Naive thymus-derived CD8-positive, alpha-beta T cell (primary cell): ENCODE measurements at places on chromosomes 2 and 18. TPM values are rescaled to one million over a fixed set of nuclear protein-coding genes. Genes with fewer than 3 reads are reported as not detected.

GRCh38 chr2:55957142-55957541 is 33.6 kb upstream of the EFEMP1 start:
- H3K27ac ChIP-seq, result no peak overlapping the region
- DNase-seq, result no peak
- no peaks in the 10 kb centered on the region for H3K36me3 ChIP-seq
- peaks cover 15% of the 10 kb centered on the region for H3K27me3 ChIP-seq
- no peak overlapping the region for H3K4me3 ChIP-seq

GRCh38 chr18:5456577-5457461 is 87.0 kb downstream of the EPB41L3 start:
- peak overlapping the region; percentile 18 for H3K27ac ChIP-seq
- H3K4me1 ChIP-seq, result peaks cover 2% of the 10 kb centered on the region
- H3K4me3 ChIP-seq, result peak overlapping the region; percentile 39
- no peaks in the 10 kb centered on the region for H3K36me3 ChIP-seq

DNA sequence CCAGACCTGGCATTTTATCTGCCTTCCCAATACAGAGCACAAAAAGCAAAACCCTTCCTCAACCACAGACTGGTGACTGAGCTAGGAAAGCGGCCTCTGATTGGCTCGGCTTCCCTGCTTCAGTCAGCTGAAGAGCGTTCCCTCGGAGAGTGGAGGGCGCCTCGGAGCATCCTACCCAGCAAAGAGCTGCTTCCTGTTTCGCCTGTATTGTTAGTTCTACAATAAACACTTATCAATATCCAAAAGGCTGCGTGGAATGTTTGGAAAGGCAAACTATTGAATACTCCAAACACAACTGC is 125.0 kb downstream of the CACNB4 start:
- H3K27ac ChIP-seq, result no peak overlapping the region
- no peaks in the 10 kb centered on the region for H3K36me3 ChIP-seq
- DNase-seq, result no peak
- H3K27me3 ChIP-seq, result peaks cover 8% of the 10 kb centered on the region
- H3K4me3 ChIP-seq, result no peak overlapping the region

DNA sequence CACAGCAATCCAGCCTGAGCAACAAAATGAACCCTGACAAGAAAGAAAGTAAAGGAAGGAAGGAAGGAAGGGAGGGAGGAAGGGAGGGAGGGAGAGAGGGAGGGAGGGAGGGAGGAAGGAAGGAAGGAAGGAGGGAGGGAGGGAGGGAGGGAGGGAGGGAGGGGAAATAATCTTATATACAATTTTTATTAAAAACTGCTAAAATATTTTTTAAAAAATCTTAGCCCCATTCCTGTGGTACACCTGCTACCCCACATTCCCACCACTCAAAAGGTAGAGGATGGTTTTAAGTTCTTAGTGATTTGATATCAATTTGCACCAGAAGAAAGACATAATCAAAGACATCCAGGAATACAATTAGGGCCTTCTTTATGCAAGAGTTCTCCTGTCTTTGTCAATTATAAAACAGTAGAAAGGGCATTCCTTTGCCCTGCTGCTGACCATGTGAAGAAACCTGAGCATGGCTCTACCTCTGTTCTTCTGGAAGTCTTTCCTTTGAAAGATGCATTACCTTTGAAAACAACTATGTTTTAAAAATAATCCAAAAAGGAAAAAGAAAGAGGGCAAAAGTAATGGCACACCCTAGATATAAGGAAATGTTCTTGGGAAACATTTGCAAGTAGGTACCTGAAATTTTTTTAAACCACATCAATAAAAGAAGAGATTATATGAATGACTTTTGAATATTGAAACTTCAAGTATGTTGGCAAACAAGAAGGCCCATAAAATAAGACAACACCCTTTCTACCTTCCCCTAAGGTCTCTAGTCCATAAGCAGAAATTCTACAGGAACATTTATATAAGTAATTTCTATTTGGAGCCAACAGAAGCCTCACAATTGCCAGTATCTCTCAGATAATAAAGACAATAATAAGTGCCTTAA is 33.7 kb upstream of the ACVR2A start:
- DNase-seq, result no peak
- no peaks in the 10 kb centered on the region for H3K36me3 ChIP-seq
- H3K4me3 ChIP-seq, result no peak overlapping the region
- H3K27me3 ChIP-seq, result peaks cover 6% of the 10 kb centered on the region
- no peak overlapping the region for H3K27ac ChIP-seq

DNA sequence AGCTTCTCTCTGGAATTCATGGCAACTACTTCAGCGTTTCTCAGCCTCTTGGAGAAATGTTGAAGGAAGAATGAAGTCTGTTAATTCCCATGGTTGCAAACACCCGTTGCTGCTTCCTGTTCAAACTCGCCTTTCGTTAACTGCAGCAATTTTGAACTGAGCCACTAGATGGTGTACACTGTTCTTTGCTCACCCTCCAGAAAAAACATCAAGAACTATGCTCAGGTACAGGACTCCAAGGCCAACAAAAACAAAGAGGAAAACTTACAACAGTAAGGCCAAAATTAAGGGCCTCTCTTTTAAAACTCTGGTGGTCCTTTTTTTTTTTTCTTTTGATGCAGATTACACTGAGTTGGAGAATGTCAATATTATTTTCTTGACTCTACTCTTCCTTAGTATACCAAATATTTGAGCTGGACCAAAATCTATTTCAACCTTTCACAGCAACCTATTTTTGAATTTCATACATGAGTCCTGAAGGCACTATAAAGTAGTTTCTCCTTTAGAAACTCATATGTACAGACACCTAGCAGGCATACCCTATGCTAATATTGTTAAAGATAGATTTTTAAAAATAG is 58.2 kb downstream of the KLHL14 start:
- DNase-seq, result no peak
- no peaks in the 10 kb centered on the region for H3K4me1 ChIP-seq
- H3K27ac ChIP-seq, result no peak overlapping the region

DNA sequence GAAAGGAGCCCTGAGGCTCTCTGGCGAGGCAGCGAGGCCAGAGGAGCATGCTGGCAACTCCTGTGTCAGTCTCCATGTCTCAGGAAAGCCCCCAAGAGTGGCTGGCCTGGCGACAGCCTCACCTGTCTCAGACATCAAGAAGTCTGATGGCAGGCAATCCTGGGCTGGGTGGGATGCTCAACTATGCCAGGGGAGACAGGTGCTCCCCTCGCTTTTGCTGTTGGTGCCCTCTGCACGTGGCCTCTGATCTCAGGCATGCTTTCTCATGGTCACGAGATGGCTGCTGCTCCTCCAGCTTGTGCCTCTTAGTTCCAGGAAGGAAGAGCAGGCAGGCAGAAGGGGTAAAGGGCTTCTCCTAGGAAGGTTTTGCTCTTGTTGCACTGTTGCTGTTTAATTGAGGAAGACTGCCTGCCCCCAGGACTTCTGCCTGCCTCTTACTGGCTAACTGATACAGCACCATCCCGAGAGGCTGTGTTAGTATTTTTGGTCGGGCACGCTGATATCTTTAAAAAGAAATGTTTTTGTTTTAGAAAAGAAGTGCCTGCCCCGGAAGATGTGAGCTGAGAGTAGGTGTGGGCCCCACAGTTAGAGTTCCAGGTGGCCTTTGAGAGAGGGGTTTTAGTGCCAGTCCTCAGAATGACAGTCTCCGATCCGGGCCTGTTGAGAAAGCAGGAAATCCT is 344.8 kb upstream of the HS6ST1 start:
- DNase-seq, result no peak
- peaks cover 45% of the 10 kb centered on the region for H3K27me3 ChIP-seq
- no peaks in the 10 kb centered on the region for H3K36me3 ChIP-seq

DNA sequence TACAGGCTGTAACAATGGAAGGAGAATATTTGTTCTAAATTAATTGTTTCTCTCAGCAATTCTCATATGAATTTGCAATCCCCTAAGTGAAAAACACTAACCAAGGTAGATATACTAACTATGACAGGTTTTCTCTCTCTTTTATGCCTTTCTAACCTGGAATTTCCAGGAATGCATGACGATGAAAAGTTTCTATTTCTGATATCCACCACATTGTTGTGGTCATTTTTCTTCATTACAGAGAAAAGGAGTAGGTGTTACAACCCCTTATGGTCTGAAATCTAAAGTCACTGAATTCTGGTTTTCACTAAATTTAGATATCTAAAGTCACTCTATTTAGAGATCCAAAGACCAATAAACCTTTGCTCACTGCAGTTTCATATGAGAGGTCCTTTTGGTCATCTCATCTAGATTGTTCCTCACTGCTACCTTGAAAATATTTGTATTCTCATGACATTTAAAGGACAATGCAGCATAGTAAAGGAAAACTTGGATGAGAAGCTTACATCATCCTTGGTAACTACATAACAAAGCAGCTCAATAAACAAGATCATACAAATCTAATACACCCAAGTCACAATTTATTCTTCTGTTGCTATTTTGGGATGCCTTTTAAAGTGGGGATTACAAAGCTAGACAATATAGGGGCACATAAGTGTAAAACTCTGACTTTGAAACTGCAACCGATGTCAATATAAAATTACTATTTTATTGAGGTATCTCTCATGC is 85.8 kb downstream of the TCF4 start:
- no peak overlapping the region for H3K4me3 ChIP-seq
- H3K36me3 ChIP-seq, result no peaks in the 10 kb centered on the region
- H3K27ac ChIP-seq, result no peak overlapping the region
- no peaks in the 10 kb centered on the region for H3K4me1 ChIP-seq
- H3K27me3 ChIP-seq, result peaks cover 6% of the 10 kb centered on the region
- DNase-seq, result no peak

DNA sequence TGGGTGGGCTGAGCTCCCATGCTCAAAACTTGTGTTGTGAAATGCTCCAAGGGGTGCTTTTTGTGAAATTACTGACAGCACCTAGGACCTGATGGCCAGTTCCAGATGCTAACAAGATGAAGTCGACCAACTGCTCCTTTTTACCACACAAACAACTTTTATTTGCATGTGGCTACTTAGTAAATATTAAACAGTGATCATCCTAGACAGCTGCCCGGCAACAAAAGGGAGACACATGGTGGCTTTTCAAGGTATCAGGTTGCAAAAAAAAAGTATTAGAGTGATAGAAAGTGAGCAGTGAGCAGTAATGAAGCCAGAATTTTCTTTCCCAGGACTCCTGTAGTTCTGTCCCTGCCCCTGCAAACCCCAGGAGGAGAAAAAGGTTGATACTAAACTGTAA is 118.5 kb downstream of the RPIA start:
- H3K27ac ChIP-seq, result no peak overlapping the region
- H3K27me3 ChIP-seq, result peaks cover 1% of the 10 kb centered on the region
- H3K4me1 ChIP-seq, result no peaks in the 10 kb centered on the region
- no peak overlapping the region for H3K4me3 ChIP-seq
- H3K36me3 ChIP-seq, result no peaks in the 10 kb centered on the region

- H3K4me3 ChIP-seq, result peak overlapping the region; percentile 88
- H3K27me3 ChIP-seq, result peaks cover 15% of the 10 kb centered on the region
- peaks cover 6% of the 10 kb centered on the region for H3K36me3 ChIP-seq
- H3K27ac ChIP-seq, result peak overlapping the region; percentile 65
- peaks cover 29% of the 10 kb centered on the region for H3K4me1 ChIP-seq
- peak; percentile 81 for DNase-seq
Measured at GRCh38 chr2:238231251-238231793, 8.5 kb downstream of the HES6 start.

DNA sequence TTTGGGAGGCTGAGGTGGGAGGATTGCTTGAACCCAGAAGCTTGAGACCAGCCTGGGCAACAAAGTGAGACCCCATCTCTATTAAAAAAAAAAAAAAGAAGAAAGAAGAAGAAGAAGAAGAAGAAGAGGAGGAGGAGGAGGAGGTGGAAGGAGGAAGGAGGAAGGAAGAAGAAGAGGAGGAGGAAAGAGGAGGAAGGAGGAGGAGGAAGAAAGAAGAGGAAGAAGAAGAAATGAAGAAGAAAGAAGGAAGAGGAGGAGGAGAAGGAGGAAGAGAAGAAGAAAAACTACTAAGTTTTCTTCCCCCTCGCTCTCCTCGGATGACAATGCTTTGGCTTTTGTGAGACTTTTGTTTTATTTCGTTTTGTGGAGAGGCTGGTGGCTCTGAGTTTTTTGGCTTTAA is 30.1 kb upstream of the EFHD1 start:
- peaks cover 2% of the 10 kb centered on the region for H3K27me3 ChIP-seq
- H3K36me3 ChIP-seq, result no peaks in the 10 kb centered on the region
- no peak overlapping the region for H3K4me3 ChIP-seq

GRCh38 chr18:68667121-68667520 is 47.8 kb downstream of the TMX3 start:
- no peak overlapping the region for H3K4me3 ChIP-seq
- H3K27me3 ChIP-seq, result no peaks in the 10 kb centered on the region
- H3K4me1 ChIP-seq, result no peaks in the 10 kb centered on the region

GRCh38 chr18:24095976-24096375 is 42.9 kb upstream of the CABYR start:
- DNase-seq, result no peak
- H3K27ac ChIP-seq, result no peak overlapping the region
- H3K4me3 ChIP-seq, result no peak overlapping the region
- peaks cover 14% of the 10 kb centered on the region for H3K36me3 ChIP-seq
- no peaks in the 10 kb centered on the region for H3K27me3 ChIP-seq
- H3K4me1 ChIP-seq, result peaks cover 23% of the 10 kb centered on the region

GRCh38 chr2:2993172-2993692 is 384.4 kb downstream of the EIPR1 start:
- peaks cover 14% of the 10 kb centered on the region for H3K27me3 ChIP-seq
- no peak overlapping the region for H3K4me3 ChIP-seq
- no peaks in the 10 kb centered on the region for H3K4me1 ChIP-seq
- no peak overlapping the region for H3K27ac ChIP-seq

DNA sequence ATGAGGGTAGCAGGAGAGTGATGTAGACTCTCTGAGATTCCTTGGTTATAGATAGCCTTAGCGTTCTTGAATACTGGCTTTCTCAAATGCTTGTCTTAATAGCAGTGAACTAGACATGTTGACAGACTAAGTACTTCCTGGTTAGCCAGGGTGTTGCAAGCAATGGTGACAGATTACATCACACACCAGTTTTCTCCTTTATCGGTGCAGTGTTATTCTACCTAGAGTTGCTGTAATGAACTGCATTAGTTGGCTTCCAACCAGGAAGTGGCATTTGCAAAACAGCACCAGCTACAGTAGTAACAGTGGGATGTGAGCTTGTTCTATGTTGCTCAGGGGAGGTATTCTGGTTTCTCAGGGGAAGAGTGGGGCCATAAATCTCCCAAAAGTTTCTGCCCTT is 582.2 kb upstream of the DDX18 start:
- no peaks in the 10 kb centered on the region for H3K4me1 ChIP-seq
- H3K27me3 ChIP-seq, result no peaks in the 10 kb centered on the region
- H3K27ac ChIP-seq, result no peak overlapping the region
- no peaks in the 10 kb centered on the region for H3K36me3 ChIP-seq

- H3K4me1 ChIP-seq, result no peaks in the 10 kb centered on the region
- H3K27ac ChIP-seq, result no peak overlapping the region
- H3K36me3 ChIP-seq, result no peaks in the 10 kb centered on the region
- no peak for DNase-seq
- no peak overlapping the region for H3K4me3 ChIP-seq
Measured at GRCh38 chr18:40558706-40559392, 1396.2 kb upstream of the PIK3C3 start.

Gene FAM237A
- not detected for total RNA-seq

Gene KCNG3
- not detected for total RNA-seq

Gene OST4
- 268 TPM for total RNA-seq

Gene SMAD2
- 151 TPM for total RNA-seq

Gene LONRF2
- not detected for total RNA-seq

Gene TRIM54
- 0.19 TPM for total RNA-seq

Gene CDH19
- total RNA-seq, result not detected

Gene PRSS56
- not detected for total RNA-seq

Gene LYPD1
- not detected for total RNA-seq
